SW 1271 (cell line): ENCODE measurements at places on chromosomes 16 and 17.

- DNase-seq = no peak
Observed at GRCh38 chr17:32904891-32905290, 23.1 kb upstream of the TMEM98 start.

GRCh38 chr17:47844227-47844626, 3.2 kb upstream of the SCRN2 start:
- DNase-seq = no peak

DNA sequence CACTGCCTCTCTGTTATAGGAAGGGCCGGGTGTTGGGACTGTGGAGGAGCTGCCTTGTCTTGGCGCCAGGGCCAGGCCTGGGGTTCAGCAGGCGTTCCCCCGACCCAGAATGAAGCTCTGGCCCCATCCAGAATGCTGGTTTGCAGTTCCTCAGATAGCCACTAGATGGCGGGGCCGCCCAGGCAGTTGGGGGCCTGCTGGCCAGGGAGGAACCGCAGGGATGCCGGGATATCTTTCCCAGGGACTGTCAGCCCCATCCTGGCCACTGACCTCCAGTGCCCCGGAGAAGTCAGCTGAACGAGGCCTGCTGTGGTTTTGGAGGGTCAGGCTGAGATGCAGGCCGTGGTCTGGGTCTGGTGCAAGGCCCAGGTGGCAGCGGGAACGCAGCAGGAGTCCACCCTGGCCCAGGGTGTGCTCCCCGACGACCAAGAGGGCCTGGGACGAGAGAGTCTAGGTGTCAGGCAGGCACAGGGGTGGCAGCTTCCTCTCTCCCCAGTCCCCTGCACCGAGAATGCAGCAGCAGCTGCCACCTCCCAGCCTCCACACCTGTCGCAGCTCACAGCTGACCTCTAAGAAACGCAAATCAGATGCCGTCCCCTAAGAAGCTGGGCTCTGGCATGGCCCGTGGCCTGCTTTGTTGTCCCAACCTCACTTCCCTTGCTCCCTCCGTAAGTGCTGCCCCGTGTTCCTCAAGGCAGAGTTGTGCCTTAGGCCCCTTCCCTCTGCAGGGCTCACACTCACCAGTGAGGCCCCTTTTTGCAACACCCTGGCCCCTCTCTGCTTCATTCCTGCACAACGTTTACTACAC, 51.2 kb downstream of the RMI2 start:
- no peak for DNase-seq

DNA sequence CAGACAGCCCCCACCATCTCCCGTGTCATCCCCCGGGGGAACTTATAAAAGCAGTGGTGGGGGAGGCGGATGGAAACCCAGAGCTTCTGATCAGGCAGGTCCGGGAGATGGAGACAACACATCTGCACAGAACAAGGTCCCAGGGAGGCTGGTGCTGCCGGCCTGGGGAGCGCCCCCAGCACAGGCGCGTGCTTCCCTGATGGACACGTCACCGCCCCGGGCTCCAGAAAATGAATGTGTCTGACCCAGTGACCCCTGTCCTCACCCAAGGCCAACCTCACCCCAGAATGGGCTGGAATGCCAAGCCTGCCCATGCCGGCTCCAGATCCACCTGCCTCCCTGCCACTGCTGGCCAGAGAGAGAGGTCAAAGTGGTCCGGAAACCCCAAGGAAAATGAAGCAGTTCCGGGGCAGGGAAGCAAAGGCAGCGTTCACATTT, 12.5 kb downstream of the SLC7A5 start:
- no peak for DNase-seq

GRCh38 chr17:48547808-48548522, 3.1 kb upstream of the HOXB2 start:
- DNase-seq = no peak

- DNase-seq = no peak
Observed at GRCh38 chr16:66619534-66620428, 15.3 kb downstream of the CMTM3 start.

DNA sequence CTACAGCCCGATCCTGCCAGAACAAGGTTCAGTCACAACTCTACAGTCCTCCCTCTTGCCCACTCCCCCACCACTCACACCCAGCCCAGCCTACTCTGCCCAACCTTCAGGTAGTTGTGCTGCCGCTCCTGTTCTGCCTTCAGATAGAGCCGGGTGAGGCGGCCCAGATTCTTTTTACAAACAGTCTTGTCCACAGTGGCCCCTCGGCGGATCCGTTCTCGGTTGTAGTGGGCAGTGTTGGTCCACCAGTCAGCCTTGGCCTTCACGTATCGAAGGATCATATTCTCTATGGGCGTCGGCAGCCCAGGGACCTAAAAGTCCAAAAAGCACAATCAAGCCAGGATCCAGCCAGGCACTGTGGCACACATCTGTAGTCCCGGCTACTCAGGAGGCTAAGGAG, 8.3 kb downstream of the PRPF8 start:
- DNase-seq = no peak

DNA sequence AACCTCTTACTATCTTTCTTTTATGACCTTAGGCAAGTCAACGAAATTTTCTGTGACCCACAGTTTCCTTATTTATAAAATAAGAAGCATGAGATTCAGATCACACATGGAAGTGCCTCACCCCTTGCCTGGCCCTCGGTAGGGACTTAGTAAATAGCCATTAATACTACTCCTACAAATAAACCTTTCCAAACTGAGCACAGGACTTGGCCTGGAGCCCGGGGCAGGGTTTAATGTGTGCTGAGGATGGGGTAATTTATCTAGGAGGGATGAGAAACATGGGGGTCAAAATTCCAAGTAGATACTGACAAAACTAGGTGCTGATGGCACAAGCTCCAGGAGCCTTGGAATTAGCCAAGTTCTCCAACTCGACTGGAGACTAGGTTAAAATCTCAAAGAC, 35.0 kb downstream of the PITPNC1 start:
- DNase-seq = no peak

GRCh38 chr17:49193513-49194296, 16.7 kb downstream of the GNGT2 start:
- no peak for DNase-seq

DNA sequence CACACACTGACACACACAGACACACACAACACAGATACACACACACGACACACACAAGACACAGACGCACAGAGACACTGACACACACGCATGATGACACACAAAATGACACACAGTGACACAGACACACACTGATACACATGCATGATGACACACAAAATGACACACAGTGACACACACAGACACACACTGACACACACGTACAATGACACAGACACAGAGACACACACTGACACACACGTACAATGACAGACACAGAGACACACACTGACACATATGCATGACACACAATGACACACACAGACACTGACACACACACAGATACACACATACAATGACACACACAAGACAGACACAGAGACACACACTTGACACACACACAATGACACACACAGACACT, 10.3 kb downstream of the CACNG1 start:
- no peak for DNase-seq

GRCh38 chr17:19672009-19672750, 23.6 kb downstream of the ALDH3A2 start:
- DNase-seq = no peak

DNA sequence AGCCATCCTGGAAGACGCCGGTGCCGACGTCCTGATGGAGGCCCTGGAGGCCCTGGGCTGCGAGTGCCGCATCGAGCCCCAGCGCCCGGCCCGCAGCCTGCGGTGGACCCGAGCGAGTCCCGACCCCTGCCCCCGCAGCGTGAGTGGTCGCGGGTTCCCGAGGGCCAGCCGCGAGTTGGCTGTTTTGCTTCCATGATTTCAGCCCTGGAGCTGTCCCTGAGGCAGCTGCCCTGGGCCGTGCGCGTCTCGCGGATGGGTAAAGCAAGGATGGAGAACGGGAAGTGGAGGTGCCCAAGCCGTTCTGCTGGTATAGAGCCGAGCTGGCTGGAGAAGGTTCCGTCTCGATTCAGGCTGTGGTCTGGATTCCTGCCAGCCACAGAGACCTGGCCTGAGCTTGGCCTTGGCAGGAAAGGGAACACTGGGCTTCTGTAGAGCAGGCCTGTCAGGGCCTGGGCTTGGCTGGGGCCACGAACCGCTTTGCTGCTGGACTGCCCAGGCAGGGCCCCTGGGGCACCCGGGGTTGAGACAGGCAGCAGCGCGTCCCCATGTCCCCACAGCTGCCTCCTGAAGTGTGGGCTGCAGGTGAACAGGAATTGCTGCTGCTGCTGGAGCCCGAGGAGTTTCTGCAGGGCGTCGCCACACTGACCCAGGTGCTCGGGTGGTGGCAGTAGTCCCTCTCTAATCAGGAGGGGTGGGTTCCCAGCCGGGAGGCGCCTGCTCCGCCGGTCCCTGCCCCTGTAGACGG, 941 bp upstream of the MRPS34 start:
- no peak for DNase-seq

- DNase-seq = no peak
Observed at GRCh38 chr16:52099382-52099781, 447.6 kb downstream of the TOX3 start.

GRCh38 chr17:59366773-59367656, 35.6 kb downstream of the YPEL2 start:
- DNase-seq = no peak

GRCh38 chr17:73262676-73263642, 1.3 kb upstream of the CPSF4L start:
- DNase-seq = no peak

- no peak for DNase-seq
Observed at GRCh38 chr16:54462151-54462651, 175.6 kb upstream of the IRX3 start.

DNA sequence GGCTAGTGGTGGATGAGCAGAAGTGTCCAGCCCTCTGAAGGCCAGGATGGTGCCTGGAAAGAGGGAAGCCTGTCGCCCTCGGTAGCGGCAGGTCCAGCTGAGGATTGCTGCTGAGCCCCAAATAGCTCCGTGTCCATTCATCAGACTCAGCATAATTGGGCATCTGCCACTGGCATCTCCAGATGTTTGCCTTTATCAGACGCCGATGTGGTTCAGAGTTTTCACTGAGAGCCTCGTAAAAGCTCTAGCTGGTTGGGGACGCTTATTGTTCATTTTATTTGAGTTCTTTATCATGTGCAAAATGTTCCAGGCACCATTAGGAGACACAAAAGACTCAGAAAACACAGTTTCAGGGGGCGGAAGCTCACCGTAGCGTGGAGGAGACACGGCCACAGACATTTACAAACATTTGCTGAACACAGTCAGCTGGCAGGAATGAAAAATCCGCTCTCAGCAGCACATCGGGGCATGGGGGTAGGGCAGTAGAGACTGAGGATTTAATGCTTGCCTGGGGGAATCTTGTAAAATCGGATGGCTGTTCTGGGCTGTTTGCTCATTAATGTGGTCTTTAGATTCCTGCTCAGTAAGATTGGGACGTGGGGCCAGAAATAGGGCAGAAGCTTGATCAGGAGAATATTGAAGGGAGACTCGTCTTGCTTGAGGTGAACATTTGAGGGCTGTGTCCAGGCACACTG, 41.7 kb downstream of the SMPD3 start:
- DNase-seq = no peak

- no peak for DNase-seq
Observed at GRCh38 chr17:2795441-2796163, 636 bp upstream of the RAP1GAP2 start.

DNA sequence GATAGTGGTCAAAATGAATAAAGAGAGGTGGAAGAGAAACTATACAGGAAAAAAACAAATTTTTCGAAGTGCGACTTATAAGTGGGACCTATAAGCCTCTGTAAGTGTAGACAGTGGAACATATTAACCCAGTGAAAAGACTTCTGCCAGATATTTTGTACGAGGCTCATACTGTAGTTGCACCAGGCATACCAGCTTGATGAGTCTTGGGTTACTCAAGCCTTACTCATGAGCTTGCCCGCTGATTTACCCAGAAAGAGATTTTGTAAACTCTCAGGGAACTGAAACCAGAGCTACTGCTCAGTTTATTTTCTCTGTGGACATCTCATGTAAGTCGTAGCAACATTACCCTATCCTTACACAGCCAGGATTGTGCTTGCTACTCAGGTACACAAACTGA, 708.0 kb upstream of the SOX9 start:
- peak; percentile 80 for DNase-seq

GRCh38 chr17:48231995-48232959, 124.7 kb downstream of the SNX11 start:
- no peak for DNase-seq

DNA sequence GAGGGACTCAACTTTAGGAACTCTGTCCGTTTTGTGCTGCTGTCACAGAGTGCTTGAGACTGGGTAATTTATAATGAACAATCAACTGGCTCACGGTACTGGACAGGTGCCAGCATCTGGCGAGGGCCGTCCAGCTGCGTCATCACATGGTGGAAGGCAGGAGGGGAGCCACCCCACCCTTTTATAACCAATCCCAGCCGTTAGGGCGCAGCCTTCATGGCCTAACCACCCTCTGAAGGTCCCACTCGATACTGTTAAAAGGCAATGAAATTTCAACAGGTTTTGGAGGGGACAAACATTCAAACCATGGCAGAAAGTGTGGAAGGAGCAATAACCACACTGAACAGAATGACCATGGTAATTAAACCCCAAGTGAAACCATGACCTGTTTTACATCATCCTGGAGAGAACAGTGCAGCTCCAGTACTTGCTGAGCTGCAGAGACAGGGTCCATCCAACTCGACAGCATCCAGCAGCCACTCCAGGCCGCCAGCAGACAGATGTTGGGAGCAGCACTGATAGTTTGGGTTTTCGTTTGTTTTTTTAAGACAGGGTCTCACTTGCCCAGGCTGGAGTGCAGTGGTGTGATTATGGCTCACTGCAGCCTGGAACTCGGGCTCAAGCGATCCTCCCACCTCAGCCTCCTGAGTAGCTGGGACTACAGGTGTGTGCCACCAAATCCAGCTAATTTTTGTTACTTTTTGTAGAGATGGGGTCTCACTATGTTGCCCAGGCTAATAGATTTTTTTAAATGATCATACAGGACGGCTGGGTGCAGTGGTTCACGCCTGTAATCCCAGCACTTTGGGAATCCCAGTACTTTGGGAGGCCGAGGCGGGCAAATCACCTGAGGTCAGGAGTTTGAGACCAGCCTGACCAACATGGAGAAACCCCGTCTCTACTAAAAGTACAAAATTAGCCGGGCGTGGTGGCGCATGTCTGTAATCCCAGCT, 11.0 kb downstream of the CHMP6 start:
- DNase-seq = no peak

GRCh38 chr17:18141210-18141803, 32.8 kb downstream of the MYO15A start:
- peak; percentile 79 for DNase-seq

DNA sequence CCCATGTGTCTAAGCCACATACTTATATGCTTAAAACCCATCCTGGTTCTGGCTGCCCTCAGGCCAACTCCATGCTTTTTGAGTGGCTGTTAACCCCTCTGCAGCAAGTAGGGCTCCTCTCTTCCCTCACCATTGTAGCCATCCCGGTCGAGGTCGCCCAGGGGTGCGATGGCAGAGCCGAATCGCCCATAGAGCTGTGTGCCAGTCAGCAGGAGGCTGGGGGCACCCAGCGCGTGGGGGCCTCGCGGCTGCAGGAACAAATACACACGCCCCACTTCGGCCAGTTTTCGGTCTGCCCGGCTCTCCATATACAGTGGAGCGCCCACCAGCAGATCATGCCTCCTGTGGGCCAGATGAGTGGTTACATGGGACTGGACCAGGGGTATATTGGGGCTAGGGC, 6.1 kb downstream of the ITGA2B start:
- no peak for DNase-seq

GRCh38 chr17:15086776-15087295, 178.3 kb downstream of the PMP22 start:
- no peak for DNase-seq

- DNase-seq = no peak
Observed at GRCh38 chr17:55271958-55272710, 7.4 kb downstream of the HLF start.

GRCh38 chr16:31478956-31479355, 4.0 kb upstream of the SLC5A2 start:
- no peak for DNase-seq

- peak; percentile 18 for DNase-seq
Observed at GRCh38 chr17:49434821-49435670, 20.4 kb upstream of the PHB1 start.

GRCh38 chr16:48629016-48629415, 19.0 kb upstream of the N4BP1 start:
- no peak for DNase-seq
